ENCODE measurements at places on chromosomes 3 and 15.

DNA sequence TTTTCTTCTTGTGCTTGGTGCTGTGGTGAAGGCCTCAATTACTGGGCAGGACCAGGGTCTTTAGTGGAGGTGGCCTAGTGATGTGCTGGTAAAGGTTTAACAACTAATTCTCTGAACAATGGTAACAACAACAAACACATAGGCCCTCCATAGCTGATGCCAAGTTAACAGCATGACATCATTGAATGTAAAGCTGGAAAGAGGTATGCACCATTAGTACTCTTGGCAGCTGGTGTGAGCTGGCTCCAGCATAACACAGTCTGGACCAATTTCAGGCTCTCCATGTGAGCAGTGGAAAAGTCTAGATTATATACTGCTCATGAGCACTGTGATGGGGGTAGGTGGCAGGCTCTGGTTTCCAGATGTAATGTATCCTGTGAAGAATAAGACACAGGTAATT, 61.8 kb downstream of the SLC7A14 start:
- DNase-seq: no peak

DNA sequence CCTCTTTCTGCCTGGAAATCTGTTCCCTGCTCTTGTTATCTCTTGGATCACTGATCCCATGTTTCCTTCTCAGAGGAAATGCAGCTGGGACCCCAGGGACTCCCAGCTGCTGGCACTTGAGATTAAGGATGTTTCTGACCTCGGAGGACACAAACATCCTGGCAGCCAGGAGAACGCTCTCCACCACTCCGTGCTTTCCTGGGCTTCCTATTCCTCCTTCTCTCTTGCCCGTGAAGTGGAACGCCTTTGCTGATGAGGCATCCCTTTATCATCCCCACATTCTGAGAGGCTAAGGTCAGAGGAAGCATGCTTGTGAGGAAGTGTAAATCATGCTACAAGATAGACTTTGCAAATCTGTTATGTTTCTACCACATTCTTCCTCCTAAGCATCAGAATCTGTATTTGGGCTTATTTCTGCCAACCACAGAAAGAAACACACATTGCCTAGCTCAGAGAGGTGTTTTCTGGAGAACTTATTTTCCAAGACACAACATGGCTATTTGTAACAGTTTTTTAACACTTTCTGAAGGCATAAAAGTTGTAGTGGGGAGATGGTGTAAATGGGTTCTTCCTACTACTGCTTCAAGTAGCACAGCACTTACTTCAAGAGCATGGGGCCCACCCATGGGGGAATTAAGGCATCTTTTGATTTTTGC, 25.6 kb upstream of the LDHAL6B start:
- no peak for DNase-seq

DNA sequence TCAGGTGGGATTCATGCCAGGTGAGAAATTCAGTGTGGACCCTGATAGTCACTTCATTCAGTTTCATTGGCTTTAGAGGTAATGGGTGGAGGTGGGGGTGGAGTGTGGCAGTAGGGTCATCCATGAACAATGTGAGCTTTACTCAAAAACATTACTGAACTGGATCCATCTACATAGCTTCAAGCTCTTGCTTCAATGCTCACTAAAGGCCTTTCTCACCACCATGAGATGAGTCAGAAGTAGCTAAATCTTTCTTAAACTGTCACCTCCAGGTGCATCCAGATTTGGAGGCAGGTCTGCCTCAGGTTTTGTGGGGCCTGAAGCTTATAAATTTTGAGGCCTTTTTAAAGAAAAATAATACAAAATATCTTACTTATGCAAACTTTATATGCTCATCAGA, 363.6 kb downstream of the CHST2 start:
- no peak for DNase-seq

GRCh38 chr3:100963041-100963440, 30.2 kb downstream of the ABI3BP start:
- DNase-seq: no peak

- no peak for DNase-seq
Measured at GRCh38 chr3:32606960-32607359, 36.3 kb upstream of the DYNC1LI1 start.

- no peak for DNase-seq
Measured at GRCh38 chr3:152436707-152437590, 168.2 kb downstream of the MBNL1 start.

- no peak for DNase-seq
Measured at GRCh38 chr3:187971629-187972028, 182.3 kb upstream of the LPP start.

DNA sequence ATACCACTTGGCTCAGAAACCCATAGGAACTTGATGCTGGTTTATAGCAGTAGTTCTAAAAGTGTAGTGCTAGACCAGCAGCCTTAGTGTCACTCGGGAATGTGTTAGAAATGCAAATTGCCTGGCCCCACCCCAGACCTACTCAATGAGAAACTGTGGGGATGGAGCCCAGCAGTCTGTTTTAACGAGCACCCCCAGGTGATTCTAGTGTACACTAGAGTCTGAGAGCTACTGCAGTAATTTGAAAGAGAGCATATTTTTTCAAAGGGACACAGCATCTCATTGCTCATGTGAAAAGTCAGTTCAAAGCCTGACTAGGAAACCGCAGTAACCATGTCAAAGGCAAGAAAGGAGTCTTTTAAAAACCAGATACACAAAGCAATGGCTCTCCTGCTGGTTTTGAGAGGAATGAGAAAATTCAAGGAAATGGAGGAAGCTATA, 313.4 kb downstream of the SQOR start:
- no peak for DNase-seq

DNA sequence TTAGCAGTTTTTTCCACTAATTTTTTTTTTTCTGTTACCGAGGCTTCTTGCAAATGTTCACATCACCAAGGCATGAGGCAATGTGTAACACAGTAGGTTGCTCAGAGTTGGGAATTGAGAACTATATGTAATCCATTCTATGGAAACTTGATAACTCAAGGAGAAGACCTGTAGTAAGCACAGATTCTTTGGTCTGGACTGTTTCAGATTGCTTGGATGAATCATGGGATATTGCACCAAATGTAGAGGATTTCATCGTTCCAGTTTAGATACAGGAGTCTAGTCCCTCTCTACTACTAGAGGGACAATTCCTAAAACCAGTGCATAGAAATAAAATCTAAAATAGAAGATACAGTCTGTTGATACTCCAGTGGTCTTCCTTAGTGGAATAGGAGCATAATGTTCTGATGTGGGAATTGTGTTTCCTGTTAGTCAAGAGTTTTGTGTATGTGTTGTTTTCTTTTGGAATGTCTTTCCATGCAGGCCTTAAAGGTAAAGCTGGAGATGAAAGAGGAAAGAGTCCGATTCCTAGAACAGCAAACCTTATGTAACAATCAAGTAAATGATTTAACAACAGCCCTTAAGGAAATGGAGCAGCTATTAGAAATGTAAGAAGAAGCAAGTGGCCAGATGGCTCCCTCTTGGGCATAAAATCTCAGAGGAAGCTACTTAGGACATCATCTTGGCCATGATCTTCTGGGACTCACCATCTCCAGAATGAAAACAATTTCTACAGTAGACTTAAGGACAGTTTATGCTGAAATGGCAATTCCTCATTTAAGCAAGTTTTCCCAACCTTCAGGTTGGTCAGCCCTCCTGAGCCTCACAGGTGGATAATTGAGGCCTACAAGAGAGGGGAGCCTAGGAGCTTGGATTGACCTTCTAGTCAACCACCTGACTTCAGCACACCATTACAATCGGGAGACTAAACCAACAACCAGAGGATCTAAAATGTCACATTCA, 10.7 kb downstream of the KNSTRN start:
- DNase-seq: no peak

DNA sequence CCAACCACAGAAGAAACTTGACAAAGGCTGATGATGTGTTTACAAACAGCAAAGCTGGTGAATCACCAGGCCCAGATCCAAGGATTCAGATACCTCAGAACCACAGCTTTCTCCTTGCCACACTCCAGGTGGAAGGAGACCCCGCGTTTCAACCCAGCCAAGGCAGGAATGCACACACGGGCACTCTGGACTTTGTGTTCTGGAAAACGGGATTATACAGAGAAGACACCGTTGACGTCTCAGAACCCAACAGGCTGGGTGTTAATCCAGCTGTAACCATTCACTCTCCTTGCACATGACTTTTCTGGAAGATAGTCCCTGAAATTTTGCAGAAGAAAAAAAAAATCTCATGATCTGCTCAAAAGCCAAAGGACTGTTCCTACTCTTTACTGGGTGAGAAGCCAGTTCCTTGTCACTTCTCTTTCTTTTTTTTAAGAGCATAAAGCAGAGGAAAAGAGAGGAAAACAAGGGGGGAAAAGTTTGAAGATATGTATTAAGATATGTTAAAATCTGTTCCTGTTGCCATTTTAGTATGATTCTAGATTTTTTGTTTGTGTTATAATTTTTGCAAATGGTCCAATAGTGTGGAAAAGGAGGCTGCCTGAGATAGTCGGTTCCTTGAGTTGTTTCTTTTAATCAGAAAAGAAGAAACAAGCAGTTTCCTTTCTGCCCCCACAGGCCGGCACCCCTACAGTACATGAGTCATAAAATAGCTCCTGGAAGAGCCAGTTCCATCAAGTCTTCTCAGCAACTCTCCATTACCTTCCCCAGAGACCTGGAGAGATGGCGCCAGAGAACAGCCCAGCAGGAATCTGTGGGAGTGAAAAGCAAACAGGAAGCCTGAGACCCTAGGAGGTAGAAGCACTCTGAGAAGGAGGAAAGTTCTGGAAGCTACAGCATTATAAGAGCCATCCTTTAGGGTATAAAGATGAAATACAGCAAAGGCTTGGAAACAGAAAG, 73.1 kb downstream of the RORA start:
- DNase-seq: no peak
